Vagina (tissue), 2 donors: ENCODE measurements at places on chromosomes 5 and 9. TPM values are rescaled to one million over a fixed set of nuclear protein-coding genes. Genes with fewer than 3 reads are reported as not detected.

DNA sequence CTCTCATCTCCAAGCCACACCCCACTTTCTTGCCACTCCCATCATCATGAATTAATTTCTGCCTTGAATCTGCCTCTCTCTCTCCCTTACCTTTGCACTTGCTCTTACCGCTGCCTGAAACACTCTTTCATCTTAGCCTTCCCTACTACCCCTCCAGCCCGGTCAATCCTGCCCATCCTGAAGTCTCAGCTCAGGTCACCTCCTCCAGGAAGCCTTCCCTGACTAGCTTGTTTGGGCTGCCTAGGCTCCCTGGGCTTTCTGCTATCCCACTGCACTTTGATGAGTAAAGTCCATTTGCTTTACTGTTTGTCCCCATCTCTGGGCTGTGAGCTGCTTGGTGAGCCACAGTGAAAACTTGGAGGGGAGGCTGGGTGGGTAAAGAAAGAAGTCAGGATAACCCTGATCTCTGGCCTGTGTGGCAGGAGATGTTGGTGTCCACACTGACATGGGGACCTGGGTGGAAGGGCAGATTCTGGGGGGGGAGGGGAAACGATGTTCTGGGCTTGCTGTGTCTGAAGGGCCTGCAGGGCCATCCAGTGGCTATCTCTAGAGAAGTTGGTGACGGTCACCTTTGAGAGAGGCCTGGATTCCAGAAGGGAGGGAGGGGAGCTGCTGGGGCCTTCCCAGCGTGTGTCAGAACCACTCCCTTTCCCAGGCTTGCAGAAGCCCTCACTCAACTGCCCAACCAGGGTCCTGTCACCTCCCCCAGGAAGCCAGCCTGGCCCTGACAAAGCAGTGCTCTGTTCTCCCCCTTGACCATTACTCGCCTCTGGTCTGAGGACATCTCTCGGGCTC, 75.0 kb upstream of the DAB2IP start:
- no peaks in the 10 kb centered on the region for H3K4me1 ChIP-seq
- H3K4me3 ChIP-seq: no peak overlapping the region
- no peak for DNase-seq

GRCh38 chr5:11904265-11904906, at the start of gene CTNND2:
TSS of gene CTNND2 (minus strand) at chr5:11904446. CDS start at chr5:11903853, 593 bp downstream.
- no peaks in the 10 kb centered on the region for H3K36me3 ChIP-seq
- no peaks in the 10 kb centered on the region for H3K4me1 ChIP-seq
- no peak for DNase-seq
- H3K27ac ChIP-seq: no peak within 1 kb of the TSS
- H3K27me3 ChIP-seq: no peaks in the 10 kb centered on the region

- no peak for DNase-seq
- H3K4me3 ChIP-seq: no peak overlapping the region
- no peaks in the 10 kb centered on the region for H3K27me3 ChIP-seq
- H3K36me3 ChIP-seq: no peaks in the 10 kb centered on the region
Observed at GRCh38 chr5:13629218-13629617, 315.3 kb downstream of the DNAH5 start.

DNA sequence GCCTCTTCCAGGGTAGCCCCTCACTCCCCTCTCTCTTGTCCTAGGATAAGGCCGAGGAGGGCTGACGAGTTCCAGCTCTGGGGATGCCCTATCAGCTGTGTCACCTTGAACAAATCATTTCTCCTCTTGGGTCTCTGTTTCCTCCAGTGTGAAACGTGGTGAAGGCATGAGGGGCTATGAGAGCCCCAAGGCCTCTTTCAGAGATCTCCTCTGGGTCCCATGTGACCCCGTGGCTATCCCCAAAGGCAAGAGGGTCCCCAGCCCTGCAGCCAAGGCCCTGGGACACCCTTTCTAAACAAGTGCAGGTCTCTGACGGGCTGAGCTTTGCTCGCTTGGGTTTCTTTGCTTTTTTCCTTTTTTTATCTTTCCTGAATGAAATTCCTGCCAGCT, 25.5 kb upstream of the SPTLC1 start:
- H3K4me1 ChIP-seq: peaks cover 20% of the 10 kb centered on the region
- DNase-seq: no peak
- peak overlapping the region; percentile 53 for H3K4me3 ChIP-seq
- no peaks in the 10 kb centered on the region for H3K36me3 ChIP-seq
- peak overlapping the region; percentile 71 for H3K27ac ChIP-seq
- H3K27me3 ChIP-seq: no peaks in the 10 kb centered on the region

- H3K4me1 ChIP-seq: peaks cover 20% of the 10 kb centered on the region
- H3K27ac ChIP-seq: peak overlapping the region; percentile 73
- H3K27me3 ChIP-seq: no peaks in the 10 kb centered on the region
- DNase-seq: no peak
- no peak overlapping the region for H3K4me3 ChIP-seq
Observed at GRCh38 chr9:113488490-113488889, 25.0 kb downstream of the RGS3 start.

DNA sequence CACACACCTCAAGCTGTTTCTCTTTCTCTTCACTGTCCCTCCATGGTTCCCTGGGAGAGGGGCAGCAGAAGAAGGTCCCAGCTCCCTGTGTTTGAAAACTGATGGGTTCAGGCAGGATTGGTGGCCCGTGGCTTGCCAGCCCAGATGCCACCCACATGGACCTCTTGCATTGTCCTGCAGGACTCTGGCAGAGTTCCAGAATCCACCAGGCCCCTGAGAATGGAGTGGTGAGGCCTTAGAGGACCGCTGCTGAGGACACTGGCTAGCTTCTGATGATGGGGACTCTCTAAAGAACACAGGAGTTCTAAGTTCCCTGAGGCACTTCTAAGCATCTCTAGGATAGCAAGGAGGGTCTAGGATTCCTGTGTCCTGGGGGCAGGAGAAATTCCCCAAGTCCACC, 24.8 kb downstream of the CTSL start:
- H3K4me1 ChIP-seq: no peaks in the 10 kb centered on the region
- no peaks in the 10 kb centered on the region for H3K36me3 ChIP-seq
- no peak overlapping the region for H3K4me3 ChIP-seq
- DNase-seq: no peak
- no peak overlapping the region for H3K27ac ChIP-seq
- no peaks in the 10 kb centered on the region for H3K27me3 ChIP-seq

GRCh38 chr9:136545965-136546696, at the start of gene NOTCH1:
TSS of gene NOTCH1 (minus strand) at chr9:136546048. CDS start at chr9:136545786, 262 bp downstream.
- H3K27me3 ChIP-seq: no peaks in the 10 kb centered on the region
- peak within 1 kb of the TSS; percentile 98 for H3K27ac ChIP-seq
- no peak for DNase-seq
- no peaks in the 10 kb centered on the region for H3K36me3 ChIP-seq

- no peaks in the 10 kb centered on the region for H3K4me1 ChIP-seq
- no peaks in the 10 kb centered on the region for H3K27me3 ChIP-seq
- H3K36me3 ChIP-seq: no peaks in the 10 kb centered on the region
- no peak for DNase-seq
Observed at GRCh38 chr5:149237662-149238061, 34.0 kb upstream of the AFAP1L1 start.

DNA sequence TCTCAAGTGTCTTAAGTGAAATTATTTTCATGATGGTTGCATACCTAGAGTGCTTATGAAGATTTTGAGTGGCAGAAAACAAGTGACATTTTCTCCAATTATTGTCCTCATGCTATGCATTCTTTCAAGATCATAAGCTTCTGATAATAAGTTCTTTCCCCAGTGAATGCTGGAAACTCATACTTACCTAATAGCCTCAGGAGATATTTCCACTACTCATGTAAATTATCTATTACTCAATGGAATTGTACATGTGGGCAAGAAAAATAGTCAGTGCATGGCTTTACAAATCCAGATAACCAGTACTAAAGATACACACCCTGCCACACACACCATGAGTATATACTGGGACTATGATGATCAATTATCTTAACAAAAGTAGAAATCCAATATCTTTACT, 1219.4 kb upstream of the C9orf72 start:
- no peaks in the 10 kb centered on the region for H3K4me1 ChIP-seq
- H3K36me3 ChIP-seq: no peaks in the 10 kb centered on the region
- H3K27ac ChIP-seq: no peak overlapping the region
- no peak for DNase-seq
- no peaks in the 10 kb centered on the region for H3K27me3 ChIP-seq

- no peak for DNase-seq
- peak overlapping the region; percentile 79 for H3K27ac ChIP-seq
- peak overlapping the region; percentile 72 for H3K4me3 ChIP-seq
- peaks cover 34% of the 10 kb centered on the region for H3K4me1 ChIP-seq
- no peaks in the 10 kb centered on the region for H3K27me3 ChIP-seq
- no peaks in the 10 kb centered on the region for H3K36me3 ChIP-seq
Observed at GRCh38 chr5:72108202-72109061, 1.2 kb downstream of the MAP1B start.

GRCh38 chr9:72674961-72675360, 153.6 kb downstream of the TMC1 start:
- H3K27ac ChIP-seq: no peak overlapping the region
- H3K36me3 ChIP-seq: no peaks in the 10 kb centered on the region
- DNase-seq: no peak

DNA sequence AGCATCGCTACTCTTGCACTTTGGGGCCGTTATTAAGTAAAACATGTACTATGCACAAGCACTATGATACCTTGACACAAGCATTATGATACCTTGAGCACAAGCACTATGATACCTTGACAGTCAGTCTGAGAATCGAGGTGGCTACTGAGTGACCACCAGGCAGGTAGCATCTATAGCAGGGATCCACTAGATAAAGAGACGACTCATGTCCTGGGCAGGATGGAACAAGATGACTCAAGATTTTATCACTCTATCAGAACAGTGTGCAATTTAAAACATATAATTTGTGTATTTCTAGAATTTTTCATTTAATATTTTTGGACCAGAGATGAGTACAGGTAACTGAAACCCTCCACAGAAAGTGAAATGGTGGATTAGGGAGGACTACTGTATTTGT, 16.9 kb downstream of the CHSY3 start:
- no peak overlapping the region for H3K4me3 ChIP-seq
- H3K4me1 ChIP-seq: no peaks in the 10 kb centered on the region
- H3K27ac ChIP-seq: no peak overlapping the region
- no peak for DNase-seq
- no peaks in the 10 kb centered on the region for H3K27me3 ChIP-seq
- H3K36me3 ChIP-seq: no peaks in the 10 kb centered on the region

DNA sequence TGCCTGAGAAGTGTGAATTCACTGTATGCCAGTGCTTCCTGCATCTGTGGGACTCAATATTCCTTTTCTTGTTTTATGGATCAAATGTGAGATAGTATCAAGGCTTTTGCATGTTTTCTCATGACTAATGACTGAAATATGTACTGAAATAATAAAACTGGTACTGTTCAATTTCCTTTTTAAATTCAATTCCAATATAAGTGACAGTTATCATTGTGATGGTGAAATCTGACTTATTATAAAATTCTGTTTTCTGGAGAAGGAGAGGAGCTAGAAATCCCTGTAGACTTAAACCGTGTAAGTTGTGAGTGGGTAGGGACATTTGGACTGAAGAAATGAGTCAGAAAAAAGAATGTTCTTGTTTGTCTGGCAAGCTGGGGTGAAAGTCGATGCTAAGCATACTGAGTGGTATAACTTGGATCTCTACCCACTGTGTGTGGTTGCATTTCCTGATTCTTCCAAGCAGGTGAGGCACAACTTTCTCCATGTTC, 245.2 kb downstream of the EFNA5 start:
- H3K36me3 ChIP-seq: no peaks in the 10 kb centered on the region
- DNase-seq: no peak
- H3K27ac ChIP-seq: no peak overlapping the region

DNA sequence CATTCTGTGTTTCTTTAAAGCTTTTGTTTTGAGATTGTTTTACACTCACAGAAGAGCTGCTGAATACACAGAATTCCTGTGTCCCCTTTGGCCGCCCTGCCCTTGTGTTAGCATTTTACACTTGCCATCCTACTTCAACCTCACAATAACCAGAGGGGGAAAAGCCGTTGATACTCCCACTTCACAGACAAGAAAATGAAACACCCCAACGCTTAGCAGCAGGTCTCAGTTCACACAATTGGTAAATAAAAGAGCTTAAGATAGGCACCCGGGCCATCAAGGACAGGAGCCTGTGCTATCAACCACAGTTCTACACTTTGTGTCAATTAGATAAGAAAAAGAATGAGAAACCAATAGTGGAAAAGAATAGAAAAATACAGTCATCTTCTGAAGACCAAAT, 178.0 kb downstream of the SYK start:
- H3K27ac ChIP-seq: no peak overlapping the region
- no peaks in the 10 kb centered on the region for H3K27me3 ChIP-seq
- no peaks in the 10 kb centered on the region for H3K4me1 ChIP-seq

DNA sequence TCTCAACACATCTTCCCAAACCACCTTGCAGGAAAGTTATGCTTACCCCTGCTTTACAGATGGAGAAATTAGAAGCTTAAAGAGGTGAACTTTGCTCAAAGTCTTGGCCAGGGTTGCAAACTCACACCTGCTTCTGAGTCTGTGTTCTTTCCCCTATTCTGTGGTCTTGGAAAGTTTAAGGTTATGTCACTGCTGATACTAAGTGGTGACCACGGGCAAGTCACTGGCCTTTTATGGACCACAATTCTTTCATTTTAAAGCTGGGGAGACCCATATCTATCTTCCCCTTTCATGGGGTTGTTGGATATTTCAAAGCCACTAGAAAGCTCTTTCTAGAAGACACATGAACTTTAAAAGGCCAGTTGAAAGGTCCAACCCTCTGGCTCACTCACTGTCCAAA, 95.4 kb upstream of the KLF4 start:
- no peaks in the 10 kb centered on the region for H3K4me1 ChIP-seq
- no peaks in the 10 kb centered on the region for H3K27me3 ChIP-seq
- H3K36me3 ChIP-seq: no peaks in the 10 kb centered on the region

DNA sequence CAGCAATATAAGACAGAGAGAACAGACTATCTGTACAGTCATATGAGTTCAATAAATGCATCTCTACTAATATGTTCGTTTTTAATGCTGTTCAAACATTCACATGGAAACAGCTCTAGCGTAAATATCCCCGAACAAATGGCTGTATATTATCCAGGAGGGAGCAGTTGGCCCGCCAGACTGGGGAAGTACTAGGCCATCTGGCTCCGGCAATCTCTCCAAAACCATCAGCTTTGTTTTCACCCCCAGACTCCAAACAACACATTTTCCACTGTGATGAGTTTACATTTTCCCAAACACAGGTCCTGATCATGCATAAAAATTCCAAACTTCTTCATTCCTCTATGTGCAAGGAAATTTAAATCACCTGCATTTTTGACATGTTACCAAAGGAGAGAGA, 8.7 kb downstream of the EBF1 start:
- H3K36me3 ChIP-seq: no peaks in the 10 kb centered on the region
- peak overlapping the region; percentile 45 for H3K27ac ChIP-seq
- no peak overlapping the region for H3K4me3 ChIP-seq
- no peak for DNase-seq
- H3K4me1 ChIP-seq: peaks cover 14% of the 10 kb centered on the region

- DNase-seq: no peak
- no peak overlapping the region for H3K27ac ChIP-seq
- no peak overlapping the region for H3K4me3 ChIP-seq
Observed at GRCh38 chr9:20854444-20854843, 170.4 kb downstream of the FOCAD start.

Gene KLHL3
- total RNA-seq: 7.4 TPM

Gene NOL6
- 25.3 TPM for total RNA-seq

Gene PAPPA
- 4.4 TPM for total RNA-seq

Gene ANKRD34B
- total RNA-seq: not detected

Gene FAM200C
- total RNA-seq: 2.5 TPM

Gene HMMR
- total RNA-seq: 9.3 TPM

Gene GFI1B
- not detected for total RNA-seq

Gene DRD1
- not detected for total RNA-seq
